ENCODE measurements at places on chromosomes 2 and 18.

DNA sequence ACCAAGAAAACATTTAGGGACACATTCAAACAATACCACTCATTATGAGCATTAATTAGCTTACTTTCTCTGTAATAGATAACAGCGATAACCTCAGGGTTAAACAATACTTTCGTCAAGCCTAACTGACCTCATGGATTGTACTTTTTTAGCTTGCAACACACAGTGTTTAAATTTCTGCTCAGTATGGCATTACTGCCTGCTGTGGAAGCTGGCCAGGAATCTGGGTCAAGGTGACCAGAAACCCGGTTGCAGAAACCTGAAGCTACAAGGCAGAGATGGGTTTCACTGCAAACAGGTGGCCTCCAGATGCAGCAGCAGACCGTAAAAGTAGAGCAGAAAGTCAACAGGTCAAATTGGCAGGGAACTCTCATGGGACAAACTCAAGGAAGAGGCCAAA lies 123.8 kb upstream of the FHL2 start:
- DNase-seq = no peak

DNA sequence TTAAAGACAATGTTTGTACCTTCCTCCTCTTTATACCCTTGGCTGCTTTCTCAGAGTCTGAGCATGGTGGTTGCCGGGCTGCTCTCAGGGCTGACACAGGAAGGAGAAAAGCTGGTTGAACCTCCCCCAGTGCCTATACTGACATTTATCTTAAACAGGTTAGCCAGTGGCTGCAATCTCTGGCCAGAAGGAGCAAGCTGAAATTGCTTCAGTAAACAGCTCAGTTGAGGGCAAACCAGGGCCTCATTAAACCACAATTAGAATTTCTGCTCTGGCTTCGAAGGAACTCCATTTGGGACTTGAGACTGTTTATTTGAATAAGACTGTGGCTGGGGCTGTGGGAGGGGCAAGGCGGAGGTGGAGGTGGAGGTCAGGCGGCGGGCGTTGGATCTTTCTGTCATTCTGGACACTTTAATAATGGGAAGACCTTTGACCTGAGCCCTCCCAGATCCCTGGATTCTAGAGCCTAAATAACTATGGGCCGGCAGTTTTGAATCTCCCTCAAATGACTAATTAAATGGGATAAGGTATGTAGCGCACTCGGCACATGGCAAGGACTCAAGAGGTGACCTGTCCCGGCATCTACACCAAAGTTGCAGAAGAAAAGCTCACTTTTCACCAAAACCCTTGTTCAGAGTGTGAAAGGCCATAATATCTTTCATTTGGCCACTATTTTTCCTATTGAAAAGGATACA lies 120.6 kb upstream of the MYCN start:
- no peak for DNase-seq

DNA sequence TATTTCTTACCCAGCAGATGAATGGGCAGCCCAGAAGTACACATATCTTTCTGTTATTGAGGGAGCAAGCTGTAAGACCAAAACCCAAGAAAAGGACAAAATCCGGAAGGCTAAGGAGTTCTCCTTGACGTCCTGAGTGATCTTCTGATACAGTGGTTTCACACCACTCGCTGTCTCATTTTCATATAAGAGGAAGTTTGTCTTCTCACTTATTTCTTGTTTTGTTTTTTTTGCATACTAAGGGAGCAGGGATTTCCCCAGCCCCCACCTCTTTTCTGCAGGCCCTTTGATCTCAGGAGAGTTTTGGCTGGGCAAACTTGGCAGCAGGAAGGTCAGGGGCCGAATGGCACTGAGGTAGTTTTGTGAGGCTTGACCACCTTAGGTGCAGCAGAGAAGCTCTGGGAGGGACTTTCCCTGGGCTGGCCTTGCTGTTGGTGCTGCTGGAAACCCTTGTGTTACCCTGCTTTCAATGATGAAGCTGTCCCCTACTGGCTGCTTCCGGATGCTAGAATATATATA lies 13.3 kb downstream of the CHRNA1 start:
- DNase-seq = no peak

DNA sequence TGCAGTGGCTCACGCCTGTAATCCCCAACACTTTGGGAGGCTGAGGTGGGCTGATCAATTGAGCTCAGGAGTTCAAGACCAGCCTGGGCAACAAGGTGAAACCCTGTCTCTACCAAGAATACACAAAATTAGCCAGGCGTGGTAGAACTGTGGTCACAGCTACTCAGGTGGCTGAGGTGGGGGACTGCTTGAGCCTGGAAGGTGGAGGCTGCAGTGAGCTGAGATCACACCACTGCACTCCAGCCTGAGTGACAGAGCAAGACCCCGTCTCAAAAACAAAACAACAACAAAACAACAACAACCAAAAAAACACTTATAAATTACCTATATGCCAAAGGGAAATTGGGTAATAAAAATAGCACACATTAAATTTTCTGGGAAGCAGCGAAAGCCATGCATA lies 141.6 kb downstream of the HDAC4 start:
- no peak for DNase-seq

DNA sequence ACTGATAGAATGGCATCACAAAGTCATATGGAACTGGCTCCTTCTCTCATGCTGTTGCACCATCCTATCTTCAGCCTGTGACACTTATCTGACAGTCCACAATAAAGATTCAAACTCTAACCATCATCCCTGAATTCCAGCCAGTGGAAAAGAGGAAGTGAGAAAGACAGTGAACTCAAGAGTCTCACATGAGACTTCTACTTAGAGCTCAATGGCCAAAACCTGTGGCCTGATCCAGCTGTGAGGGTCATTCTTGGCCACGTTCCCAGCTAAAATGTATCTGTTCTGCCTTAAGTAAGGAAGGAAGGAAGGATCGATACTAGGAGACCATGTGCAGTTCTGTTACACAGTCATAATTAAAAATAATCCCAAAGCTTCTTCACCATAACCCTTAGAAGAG lies 73.6 kb downstream of the RND3 start:
- DNase-seq = peak; percentile 59

- no peak for DNase-seq
These were observed 18.1 kb upstream of the CREG2 start for GRCh38 chr2:101405351-101405899.

- no peak for DNase-seq
These were observed 41.1 kb downstream of the FEZ2 start for GRCh38 chr2:36556842-36557241.

DNA sequence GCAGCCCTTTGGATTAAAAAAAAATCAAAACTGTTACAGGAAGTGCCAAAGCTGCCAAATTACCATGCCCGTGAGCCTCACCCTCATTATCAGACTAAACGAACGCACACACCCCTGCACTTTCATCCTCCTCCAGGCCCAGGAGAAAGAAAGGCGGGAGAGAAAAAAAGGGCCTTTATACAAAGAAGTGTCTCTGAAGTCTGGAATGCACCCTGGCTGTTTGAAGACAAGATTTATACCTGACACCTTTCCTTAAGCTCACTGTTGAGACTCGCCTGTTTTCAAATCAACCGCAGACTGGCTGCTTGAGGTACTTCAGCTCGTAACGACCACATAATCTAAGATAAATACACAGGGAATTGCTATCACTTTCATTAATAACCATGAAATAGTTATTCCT lies 31.0 kb downstream of the EDAR start:
- no peak for DNase-seq

GRCh38 chr2:142112757-142113221 lies 18.0 kb downstream of the LRP1B start:
- DNase-seq = no peak
